Osteoblast (primary cell): ENCODE measurements at places on chromosomes 6 and 20. TPM values are rescaled to one million over a fixed set of nuclear protein-coding genes. Genes with fewer than 3 reads are reported as not detected.

HLA-DRB1 gene
- 1.1 and 19.7 TPM in 2 replicates for total RNA-seq

DEFB112 gene
- not detected in 2 replicates for total RNA-seq

KHDRBS2 gene
- total RNA-seq, result not detected in 2 replicates

NXT1 gene
- 12.7 and 18.5 TPM in 2 replicates for total RNA-seq

ACSS1 gene
- 1.4 and 2.1 TPM in 2 replicates for total RNA-seq

LY6G6C gene
- total RNA-seq, result not detected in 2 replicates

NOX3 gene
- not detected in 2 replicates for total RNA-seq

NTSR1 gene
- total RNA-seq, result not detected in 2 replicates

PTCRA gene
- total RNA-seq, result not detected in 2 replicates

FHL5 gene
- total RNA-seq, result not detected in 2 replicates

PSMB8 gene
- total RNA-seq, result 67.3 and 83.4 TPM in 2 replicates

NKAPL gene
- 1.1 and 1.2 TPM in 2 replicates for total RNA-seq

PYGB gene
- total RNA-seq, result 191 and 194 TPM in 2 replicates

PRND gene
- total RNA-seq, result not detected in 2 replicates

TFAP2D gene
- total RNA-seq, result not detected in 2 replicates

VGLL2 gene
- total RNA-seq, result not detected in 2 replicates

ESR1 gene
- 2.4 and 3.3 TPM in 2 replicates for total RNA-seq

OPRM1 gene
- not detected in 2 replicates for total RNA-seq

CST2 gene
- not detected in 2 replicates for total RNA-seq

ABHD16B gene
- not detected in 2 replicates for total RNA-seq

APOM gene
- 1.1 and 1.2 TPM in 2 replicates for total RNA-seq

DZANK1 gene
- 1.4 and 1.5 TPM in 2 replicates for total RNA-seq

KCNK15 gene
- total RNA-seq, result 81.3 and 121 TPM in 2 replicates

CYP21A2 gene
- total RNA-seq, result under 0.01 and 0.72 TPM in 2 replicates

TRAPPC3L gene
- total RNA-seq, result under 0.01 and 0.29 TPM in 2 replicates

SLC24A3 gene
- 0.29 and 1.1 TPM in 2 replicates for total RNA-seq

WASF1 gene
- 18.6 and 18.8 TPM in 2 replicates for total RNA-seq
